Colonic mucosa (tissue), 4 donors: ENCODE measurements at places on chromosomes 4 and X. TPM values are rescaled to one million over a fixed set of nuclear protein-coding genes. Genes with fewer than 3 reads are reported as not detected.

DNA sequence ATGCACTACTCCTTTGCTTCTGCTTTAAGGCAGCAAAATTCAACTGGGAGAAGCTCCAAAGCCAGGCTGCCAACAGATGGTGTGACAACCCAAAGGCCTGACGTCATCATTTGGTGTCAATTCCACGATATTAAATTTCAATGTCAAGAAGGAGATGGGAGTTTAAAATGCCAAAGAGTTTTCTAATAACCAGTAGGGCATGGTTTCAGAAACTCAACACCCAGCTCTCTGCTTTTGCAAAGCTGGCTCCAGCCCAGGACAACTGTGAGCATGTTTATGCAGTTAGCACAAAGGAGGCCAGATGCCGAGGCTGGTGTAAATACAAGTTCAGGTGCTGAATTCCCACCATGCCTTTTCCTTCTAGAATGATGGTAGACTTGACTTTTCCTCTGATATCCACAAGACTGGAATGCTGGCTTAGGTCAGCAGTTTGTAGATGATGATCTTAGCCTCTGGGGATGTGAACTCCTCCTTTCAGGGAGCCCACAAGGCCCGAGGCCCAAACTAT, 67.3 kb downstream of the AFAP1 start:
- no peak for DNase-seq
- H3K4me1 ChIP-seq = no peaks in the 10 kb centered on the region
- no peak overlapping the region for H3K27ac ChIP-seq
- H3K36me3 ChIP-seq = no peaks in the 10 kb centered on the region
- no peaks in the 10 kb centered on the region for H3K27me3 ChIP-seq

- no peak for DNase-seq
- no peak overlapping the region for H3K27ac ChIP-seq
- peaks cover 4% of the 10 kb centered on the region for H3K36me3 ChIP-seq
- H3K4me1 ChIP-seq = no peaks in the 10 kb centered on the region
- no peak overlapping the region for H3K4me3 ChIP-seq
These were observed 93.6 kb upstream of the NAP1L5 start for GRCh38 chr4:88791274-88791673.

SHROOM4 gene
- 2.2 TPM for total RNA-seq

GRCh38 chrX:774536-774935, 143.9 kb downstream of the SHOX start:
- no peak overlapping the region for H3K4me3 ChIP-seq
- no peaks in the 10 kb centered on the region for H3K4me1 ChIP-seq
- H3K27me3 ChIP-seq = no peaks in the 10 kb centered on the region
- no peak for DNase-seq
- H3K36me3 ChIP-seq = no peaks in the 10 kb centered on the region

DNA sequence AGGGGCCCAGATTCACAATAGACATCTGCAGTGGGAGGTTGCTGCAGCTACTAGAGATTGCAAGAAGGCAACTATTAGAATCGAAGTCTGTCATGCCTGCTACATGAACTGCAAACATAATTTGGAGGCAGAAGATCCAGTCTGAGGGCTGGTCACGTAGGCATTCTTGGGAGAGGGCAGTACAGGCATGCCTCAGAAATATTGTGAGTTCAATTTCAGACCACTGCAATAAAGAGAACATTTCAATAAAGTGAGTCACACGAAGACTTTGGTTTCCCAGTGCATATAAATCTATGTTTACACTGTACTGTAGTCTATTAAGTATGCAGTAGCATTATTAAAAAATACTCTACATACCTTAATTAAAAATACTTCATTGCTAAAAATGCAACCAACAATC, 585.8 kb upstream of the FAT1 start:
- no peak overlapping the region for H3K27ac ChIP-seq
- no peak overlapping the region for H3K4me3 ChIP-seq

GRCh38 chrX:15598026-15598425, 2.7 kb downstream of the ACE2 start:
- no peaks in the 10 kb centered on the region for H3K4me1 ChIP-seq
- no peak overlapping the region for H3K4me3 ChIP-seq

GASK1B gene
- 13.6 TPM for total RNA-seq

SYP gene
- total RNA-seq = 6.4 TPM

GRCh38 chr4:174016251-174016650, 267.2 kb downstream of the FBXO8 start:
- DNase-seq = no peak
- H3K4me1 ChIP-seq = no peaks in the 10 kb centered on the region
- H3K27ac ChIP-seq = no peak overlapping the region

ADAD1 gene
- not detected for total RNA-seq

DCTD gene
- 51.4 TPM for total RNA-seq

DNA sequence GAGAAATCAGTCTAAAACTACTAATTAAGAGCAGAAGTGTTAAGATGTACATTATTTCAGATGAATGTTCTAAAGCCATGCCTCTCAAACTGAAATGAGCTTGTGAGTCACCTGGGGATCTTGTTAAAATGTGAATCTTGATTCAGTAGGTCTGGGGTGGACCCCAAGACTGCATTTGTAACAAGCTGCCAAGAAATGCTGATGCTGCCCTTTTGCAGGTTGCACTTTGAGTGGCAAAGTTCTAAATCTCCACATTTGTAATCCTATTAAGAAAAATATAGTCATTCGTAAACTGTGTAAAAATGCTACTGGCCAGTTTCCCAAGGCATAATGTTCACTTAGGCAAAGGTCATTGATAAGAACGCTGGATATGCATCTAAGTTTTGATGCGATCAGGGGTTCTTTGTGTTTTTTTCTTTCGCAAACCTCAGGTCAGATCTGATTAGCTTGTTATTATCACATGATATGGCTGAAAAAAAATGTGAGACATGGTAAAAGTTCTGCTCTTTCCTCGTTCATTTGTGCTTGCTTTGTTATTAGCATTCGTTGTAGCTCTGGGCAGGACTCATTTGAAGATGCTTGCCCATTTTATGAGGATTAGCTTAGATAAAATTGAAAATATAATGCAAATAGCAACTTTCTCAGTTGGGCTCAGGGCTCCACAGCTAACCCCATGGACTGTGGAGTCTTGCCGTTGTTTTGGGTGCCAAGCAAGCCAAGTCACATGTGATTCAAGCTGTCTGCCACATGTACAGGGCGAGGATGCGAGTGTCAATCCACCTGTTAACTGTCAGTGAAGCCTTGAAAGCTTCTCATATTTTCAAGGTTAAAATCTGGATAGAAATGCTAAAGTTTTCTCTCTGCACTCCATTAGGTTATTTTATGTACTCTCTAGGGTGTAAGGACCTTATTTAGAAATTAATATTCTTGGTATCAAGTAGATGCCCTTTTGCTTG, 12.1 kb downstream of the TBC1D1 start:
- H3K27me3 ChIP-seq = no peaks in the 10 kb centered on the region
- no peak overlapping the region for H3K27ac ChIP-seq
- H3K4me1 ChIP-seq = no peaks in the 10 kb centered on the region
